ENCODE measurements at places on chromosomes 12 and 14.

DNA sequence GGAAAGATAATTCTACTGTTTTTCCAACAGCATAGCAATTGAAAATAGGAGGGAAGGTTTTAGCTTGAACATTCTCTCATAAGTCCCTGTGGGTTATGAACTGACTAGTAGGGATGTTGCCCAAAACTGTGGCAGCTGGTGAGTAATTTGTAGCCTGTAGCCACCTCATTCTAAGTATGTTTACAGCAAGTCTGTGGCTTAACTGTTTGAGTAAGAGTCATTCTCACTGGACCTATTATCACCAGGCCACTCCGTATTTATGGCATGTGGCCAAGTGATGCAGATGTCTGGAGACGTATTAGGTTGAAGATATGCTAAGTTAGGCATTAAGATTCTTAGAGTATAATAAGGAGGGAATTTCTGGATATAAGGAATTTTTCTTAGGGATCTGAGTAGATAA, 458.3 kb downstream of the ETNK1 start:
- DNase-seq: no peak

GRCh38 chr12:11749943-11750690, 100.6 kb downstream of the ETV6 start:
- DNase-seq: peak; percentile 70

- no peak for DNase-seq
Observed at GRCh38 chr14:61491224-61491623, 169.8 kb downstream of the PRKCH start.

DNA sequence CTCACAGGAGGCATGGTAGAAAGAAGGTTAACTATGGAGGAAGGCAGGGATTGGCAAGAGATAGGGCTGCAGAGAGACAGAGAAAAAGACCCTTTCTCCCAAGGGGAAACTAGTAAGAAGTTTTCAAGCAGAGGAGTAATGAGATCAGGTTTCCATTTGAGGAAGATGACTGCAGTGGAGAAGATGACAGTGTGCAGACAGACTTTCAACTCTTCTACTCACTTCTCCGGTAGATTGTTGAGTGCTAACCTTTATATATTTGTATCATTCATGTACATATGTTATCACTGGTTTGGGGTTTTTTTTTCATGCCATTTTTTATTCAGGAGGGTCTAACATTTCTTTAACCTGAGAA, 5.9 kb upstream of the B3GNT4 start:
- DNase-seq: no peak

DNA sequence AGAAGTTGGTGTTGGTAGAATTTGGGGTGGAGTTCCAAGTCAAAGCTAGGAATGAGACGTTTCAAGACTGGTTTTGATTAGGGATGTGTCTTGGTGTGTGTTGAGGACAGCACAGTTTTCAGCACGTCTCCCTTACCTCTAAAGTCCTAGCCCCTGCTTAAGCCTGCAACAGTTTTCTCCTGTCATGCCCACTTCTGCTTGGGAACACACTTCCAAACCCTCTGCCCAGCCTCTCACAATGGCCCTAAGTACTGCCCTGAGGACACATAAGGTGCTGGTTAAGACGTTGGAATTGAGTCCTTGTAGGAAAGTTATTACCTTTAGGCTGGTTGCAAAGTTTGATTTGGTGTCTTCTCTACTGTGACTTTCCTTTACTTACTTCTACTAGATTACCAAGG, 710 bp upstream of the BMAL2 start:
- no peak for DNase-seq

GRCh38 chr14:60573943-60574495, 65.1 kb downstream of the SIX6 start:
- no peak for DNase-seq

- DNase-seq: no peak
Observed at GRCh38 chr12:67045650-67046049, 223.5 kb upstream of the CAND1 start.

DNA sequence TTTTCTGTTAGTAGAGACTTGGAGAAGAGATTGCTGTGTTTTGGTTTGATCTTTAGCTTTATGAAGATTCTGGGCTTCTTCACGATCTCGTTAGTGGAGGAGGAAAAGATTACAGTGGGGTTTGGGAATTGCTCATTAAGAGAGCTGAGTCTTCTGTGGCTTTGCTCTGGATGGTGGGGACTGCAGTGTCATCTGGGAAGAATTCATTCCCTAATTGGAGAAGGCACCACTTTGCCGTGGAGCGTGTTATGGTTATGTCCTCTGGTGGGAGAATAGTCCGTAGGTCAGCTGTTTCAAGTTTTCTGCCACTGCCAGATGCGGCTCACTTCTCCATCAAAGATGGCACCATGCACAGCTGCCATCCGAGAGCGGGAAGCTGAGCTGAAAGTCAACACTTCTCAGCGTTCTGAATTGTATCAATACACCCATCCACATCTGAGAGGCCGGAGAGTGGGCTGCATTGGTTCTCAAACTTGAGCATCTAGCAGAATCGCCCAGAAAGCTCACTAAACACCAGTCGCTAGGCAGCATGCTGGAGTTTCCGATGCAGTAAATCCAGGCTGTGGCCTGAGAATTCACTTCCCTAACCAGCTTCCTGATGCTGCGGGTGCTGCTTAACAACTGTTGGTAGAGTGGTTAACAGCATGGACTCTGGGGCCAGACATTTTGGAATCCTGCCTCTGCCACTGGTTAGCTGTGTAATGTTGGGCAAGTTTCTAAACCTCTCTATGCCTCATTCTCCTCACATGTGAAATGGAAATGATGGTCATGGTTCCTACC, 117.8 kb downstream of the PLXNC1 start:
- no peak for DNase-seq

GRCh38 chr12:49662998-49663843, 39.9 kb downstream of the PRPF40B start:
- peak; percentile 75 for DNase-seq
